Stimulated activated CD8-positive, alpha-beta memory T cell treated with anti-CD3 and anti-CD28 coated beads, Interleukin-7, amount 100 ng/mL, for 1 hour (primary cell): ENCODE measurements at places on chromosomes 16 and 17.
A peak's percentile ranks its signal among the peaks of the same experiment; 100 is the strongest.

GRCh38 chr17:48413613-48414405 is 16.2 kb downstream of the SKAP1 start:
- DNase-seq, result no peak

DNA sequence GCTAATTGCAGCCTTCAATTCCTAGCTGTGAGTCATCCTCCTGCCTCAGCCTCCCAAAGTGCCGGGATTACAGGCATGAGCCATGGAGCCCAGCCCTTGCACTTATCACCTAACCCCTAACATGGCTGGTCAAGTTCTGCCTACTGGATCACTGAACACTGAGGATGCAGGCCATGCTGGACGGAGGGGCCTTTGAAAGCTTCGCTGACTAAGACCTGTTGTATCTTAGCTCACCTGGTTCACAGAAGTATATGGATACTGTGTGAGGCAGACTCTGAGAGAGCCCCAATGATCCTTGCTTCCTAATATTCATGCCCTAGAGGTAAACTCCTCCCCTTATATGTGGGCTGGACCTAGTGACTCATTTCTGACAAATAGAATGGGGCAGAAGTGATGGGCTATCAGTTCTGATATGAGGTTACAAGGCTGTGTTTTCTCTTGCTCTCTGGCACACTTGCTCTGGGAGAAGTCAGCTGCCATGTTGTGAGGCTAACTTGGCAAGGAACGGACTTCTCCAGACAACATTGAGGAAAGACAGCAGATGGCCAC is 11.7 kb upstream of the TMIGD1 start:
- no peak for DNase-seq

- DNase-seq, result no peak
Observed at GRCh38 chr16:87486713-87487247, 6.0 kb downstream of the ZCCHC14 start.

DNA sequence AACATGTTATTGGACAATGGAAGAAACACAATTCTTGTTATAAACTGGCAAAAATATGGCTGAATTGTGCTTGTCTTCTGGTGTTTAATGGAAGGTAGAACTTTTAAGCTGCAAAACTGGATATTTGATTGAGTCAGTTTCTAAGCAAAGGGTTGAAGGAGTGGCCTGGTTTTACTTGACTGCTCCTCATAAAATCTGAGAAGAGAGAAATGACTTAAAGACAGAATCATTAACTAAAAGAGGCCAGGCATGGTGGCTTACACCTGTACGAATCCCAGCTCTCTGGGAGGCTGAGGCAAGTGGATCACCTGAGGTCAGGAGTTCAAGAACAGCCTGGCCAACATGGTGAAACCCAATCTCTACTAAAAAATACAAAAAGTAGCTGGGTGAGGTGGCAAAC is 770.7 kb downstream of the CDH11 start:
- no peak for DNase-seq

DNA sequence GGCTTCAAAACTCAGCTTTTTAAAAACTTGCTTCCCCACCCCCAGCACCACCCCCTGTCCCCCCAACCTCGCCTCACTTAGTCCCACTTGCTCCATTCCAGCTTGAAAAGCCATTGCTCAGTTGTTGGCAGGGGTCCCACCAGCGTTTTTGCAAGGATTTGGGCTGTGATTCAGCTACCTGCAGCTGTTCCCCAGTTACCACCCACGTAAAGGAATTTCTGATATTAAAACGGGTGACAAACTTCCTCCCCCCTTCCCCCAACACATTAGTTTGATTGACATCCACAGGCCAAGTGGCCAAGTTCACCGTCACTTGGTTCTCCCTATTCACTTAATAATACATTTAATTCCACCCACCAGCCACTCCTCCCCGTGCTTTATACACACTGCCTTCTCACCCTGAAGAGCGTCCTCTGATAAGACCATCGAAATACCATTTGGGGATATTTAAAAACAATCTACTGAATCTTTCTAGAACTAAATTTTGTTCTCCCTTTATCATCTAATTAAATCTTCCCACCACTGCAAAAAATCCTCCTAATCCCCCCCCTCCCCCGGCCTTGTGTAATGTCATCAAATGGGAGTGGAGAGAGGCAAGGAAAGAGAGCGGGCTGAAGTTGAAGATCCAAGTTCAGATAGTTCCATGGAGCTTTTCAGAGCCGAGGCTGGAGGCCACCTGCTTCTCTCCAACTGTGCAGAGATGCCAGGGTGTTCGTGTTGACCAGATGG is 55.1 kb downstream of the SOX9 start:
- DNase-seq, result no peak

DNA sequence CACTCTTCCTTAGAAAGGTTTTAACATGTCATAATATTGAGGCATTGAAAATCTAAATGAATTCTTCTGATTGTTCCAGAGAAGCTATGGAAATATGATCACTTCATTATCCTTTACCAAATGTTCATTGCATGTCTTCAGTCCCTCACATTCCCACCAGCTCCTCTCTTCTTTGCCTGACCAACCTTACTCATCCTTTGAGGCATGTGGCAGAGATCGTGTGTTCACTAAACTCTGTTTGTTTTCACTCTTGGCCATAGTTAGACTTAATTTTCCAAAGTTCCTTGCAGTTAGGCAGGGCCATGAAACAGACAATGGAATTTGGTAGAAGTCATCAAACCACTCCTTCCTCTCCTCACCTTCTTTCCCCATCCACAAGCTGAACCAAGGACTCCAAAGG is 266.5 kb upstream of the HSBP1 start:
- DNase-seq, result no peak

DNA sequence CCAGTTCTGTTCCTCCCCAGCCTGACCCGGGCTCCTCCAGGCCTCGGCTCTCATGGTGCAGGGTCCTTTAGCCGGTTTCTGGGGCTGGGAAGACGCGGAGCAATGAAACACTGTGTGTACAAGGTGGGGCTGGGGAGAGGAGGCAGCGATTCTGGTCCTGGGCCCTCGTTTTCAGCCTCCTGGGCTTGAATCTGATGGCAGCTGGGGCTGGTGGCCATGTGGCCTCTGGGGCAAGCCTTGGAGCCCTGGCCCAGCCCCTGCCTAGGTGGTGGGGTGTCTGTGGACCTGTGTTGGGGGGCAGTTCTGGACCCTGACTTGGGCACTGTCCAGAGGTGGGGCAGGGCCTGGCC is 4.1 kb downstream of the FOXJ1 start:
- no peak for DNase-seq

- no peak for DNase-seq
Observed at GRCh38 chr16:30570636-30571444, 674 bp downstream of the ZNF688 start.

- DNase-seq, result no peak
Observed at GRCh38 chr17:55845385-55845784, 94.5 kb downstream of the PCTP start.

GRCh38 chr17:18364166-18364565 is 816 bp upstream of the SHMT1 start:
- DNase-seq, result no peak

GRCh38 chr16:89917773-89918452 is 749 bp upstream of the MC1R start:
- DNase-seq, result peak; percentile 51

GRCh38 chr16:31006086-31006385 is 4.4 kb downstream of the STX1B start:
- no peak for DNase-seq

- no peak for DNase-seq
Observed at GRCh38 chr17:30580916-30581315, 103.7 kb downstream of the GOSR1 start.

DNA sequence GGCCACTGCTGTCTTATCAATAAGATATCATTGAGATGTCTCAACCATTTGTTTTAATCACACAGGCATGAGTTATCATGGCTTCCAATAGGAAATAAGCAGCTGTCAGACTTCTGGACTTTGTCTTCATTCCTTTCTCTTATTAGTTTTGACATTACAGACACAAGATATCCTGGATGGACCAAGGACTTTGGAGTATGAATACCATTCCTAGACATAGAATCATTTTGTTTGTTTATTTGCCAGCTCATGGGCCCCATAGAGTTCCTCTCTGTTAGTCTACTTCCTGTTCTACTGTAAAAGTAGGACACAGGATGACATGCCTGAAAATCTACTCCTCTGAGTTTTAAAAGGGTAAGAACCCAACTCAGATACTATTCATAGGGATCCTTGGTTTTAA is 77.7 kb upstream of the KCNJ16 start:
- no peak for DNase-seq

- DNase-seq, result no peak
Observed at GRCh38 chr16:12995721-12996372, 94.4 kb downstream of the SHISA9 start.

GRCh38 chr16:86220561-86220960 is 289.8 kb upstream of the FOXF1 start:
- DNase-seq, result no peak

DNA sequence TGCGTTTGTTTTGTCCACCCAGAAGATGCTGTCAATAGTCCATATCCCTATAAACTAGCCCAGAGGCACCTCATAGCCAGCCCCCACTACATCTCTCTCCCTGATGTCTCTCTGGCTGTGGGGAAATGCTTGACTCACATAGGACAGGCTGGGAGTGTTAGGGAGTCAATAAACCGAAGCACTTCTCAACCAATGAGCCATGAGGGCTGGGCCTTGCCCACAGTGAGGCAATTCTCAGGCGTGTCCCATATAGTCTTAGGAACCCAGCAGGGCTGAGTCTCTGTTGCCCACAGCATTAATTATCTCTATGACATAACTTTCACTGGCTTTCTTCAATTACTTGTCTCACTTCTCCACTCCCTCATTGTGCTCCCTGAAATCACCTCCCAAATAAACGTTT is 387.3 kb upstream of the CDH11 start:
- DNase-seq, result no peak

- DNase-seq, result no peak
Observed at GRCh38 chr17:77254951-77255825, 114.4 kb downstream of the SEC14L1 start.
